ENCODE measurements at places on chromosomes 1 and 21. TPM values are rescaled to one million over a fixed set of nuclear protein-coding genes. Genes with fewer than 3 reads are reported as not detected.

DNA sequence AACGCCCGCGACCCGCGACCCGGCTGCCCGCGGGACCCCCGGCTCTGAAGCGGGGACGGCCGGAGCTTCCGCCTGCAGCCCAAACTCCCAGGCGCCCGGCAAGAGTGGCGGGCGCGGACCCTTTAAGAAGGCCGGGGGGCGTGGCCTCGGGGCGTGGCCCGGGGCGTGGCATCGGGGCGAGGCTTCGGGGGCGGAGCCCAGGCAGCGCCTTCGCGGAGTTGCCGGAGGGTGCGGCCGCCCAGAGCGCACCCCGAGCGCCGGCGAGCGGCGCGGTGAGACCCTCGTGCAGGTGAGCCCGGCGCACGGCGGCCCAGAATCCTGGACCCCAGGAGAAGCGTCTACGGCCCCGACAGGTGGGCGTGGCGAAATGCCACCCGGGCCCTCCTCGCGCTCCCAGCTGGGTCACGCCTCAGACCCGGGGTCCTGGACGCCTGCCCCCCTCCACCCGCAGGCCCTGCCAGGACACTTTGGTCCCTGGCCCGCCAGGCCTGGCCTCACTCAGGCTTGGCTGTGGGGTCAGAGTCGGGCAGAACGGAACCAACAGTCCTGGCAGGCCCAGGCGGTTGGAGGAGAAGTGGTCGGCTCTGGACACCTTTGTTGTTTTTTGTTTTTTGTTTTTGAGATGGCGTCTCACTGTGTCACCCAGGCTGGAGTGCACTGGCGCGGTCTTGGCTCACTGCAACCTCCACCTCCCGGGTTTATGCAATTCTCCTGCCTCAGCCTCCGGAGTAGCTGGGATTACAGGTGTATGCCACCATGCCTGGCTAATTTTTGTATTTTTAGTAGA lies 14.4 kb downstream of the RNF223 start:
- H3K4me1 ChIP-seq = peaks cover 8% of the 10 kb centered on the region
- peak overlapping the region; percentile 57 for H3K4me3 ChIP-seq
- H3K27me3 ChIP-seq = peaks cover 53% of the 10 kb centered on the region
- no peak overlapping the region for H3K27ac ChIP-seq

DNA sequence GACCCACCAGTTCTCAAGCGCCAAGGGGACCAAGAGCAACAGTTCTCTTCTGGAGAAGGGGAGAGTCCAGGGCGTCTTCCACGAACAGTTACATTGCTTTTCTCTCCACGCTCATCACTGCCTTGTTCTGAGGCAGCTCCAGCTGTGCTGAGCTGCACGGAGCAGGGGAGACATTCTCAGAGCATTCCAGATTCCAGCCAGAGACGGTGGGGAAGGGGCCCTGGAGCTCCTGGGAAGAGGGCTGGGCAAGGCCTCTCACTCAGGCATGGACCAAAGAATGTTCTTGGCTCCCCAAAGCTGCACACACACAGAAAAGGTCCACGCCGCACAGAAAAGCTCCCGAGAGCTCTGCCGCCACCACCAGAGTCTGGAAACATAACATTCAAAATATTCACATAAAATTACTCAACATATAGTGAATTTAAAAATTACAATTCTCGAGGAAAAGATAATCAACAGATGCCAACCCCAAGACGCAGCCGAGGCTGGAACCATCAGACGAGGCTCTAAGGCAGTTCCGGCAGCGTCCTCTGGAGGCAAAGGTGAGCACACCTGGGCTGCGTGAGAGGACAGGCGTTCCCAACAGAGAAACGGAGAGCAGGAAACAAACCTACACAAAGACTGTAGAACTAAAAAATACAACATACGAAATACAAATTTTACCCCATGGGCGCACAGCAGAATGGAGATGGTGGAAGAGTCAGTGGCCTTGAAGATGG lies 40.5 kb downstream of the UBE2G2 start:
- no peak overlapping the region for H3K4me3 ChIP-seq
- H3K27me3 ChIP-seq = peaks cover 8% of the 10 kb centered on the region
- peaks cover 34% of the 10 kb centered on the region for H3K4me1 ChIP-seq
- peak; percentile 75 for DNase-seq

- H3K27ac ChIP-seq = no peak overlapping the region
- no peaks in the 10 kb centered on the region for H3K4me1 ChIP-seq
- no peak for DNase-seq
- H3K36me3 ChIP-seq = peaks cover 74% of the 10 kb centered on the region
- no peak overlapping the region for H3K4me3 ChIP-seq
Observed at GRCh38 chr1:3928586-3928985, 28.5 kb upstream of the C1orf174 start.

DNA sequence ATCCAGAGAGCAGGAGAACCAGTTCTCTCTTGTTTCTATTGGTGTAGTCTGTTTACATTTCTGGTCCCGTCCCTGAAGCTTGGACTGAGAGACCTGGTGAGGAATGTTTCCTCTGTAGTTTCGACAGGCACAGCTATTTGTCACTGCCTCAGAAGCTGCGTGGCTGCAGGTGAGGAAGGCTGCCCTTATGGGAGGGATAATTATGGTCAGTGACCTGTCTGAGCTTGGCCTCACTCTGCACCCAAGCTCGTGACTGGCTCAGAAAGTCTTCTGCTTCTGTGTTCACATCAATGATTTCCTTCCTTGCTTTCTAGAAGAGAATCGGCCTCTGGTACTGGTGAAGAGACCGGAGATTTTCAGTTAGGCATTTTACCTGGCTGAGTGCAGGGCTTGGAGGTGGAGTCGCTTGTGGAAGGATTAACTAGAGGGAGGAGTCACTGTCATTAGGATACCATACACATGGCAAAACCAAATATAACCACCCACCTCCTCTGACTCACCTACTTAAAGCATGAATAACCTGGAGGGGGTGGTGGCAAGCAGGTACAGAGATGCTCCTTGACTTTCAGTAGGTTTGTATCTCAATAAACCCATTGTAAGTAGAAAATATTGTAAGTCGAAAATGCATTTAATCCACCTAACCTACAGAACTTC lies 19.9 kb upstream of the WDR26 start:
- peak overlapping the region; percentile 50 for H3K27ac ChIP-seq

DNA sequence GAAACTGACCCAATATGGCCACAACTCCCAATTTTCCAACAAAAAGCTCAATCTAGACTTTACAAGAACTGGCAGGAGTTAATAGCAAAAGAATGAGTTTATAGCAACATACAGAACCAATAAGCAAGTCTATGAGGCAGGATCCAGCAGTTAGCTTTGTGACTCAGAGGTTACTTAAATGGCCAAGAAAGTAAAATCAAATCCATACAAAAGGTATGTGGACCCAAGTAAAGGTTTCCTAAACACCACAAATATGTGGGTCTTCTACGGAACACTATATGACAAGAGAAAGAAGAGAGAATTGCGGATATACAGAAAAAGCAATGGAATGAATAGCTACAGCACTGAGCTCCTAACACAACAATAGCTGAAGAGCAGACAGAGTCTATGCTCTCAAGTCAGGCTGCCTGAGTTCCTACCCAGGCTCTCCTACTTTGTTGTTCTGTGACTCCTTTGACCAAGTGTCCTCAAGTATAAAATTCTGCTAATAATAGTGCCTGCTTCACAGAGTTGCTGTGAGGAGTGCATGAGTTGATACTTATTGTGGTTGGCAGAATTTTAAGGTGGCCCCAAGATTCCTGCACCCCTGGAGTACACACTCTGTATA lies 204.3 kb downstream of the SMYD3 start:
- H3K4me3 ChIP-seq = no peak overlapping the region
- H3K4me1 ChIP-seq = peaks cover 6% of the 10 kb centered on the region
- H3K27ac ChIP-seq = no peak overlapping the region
- no peaks in the 10 kb centered on the region for H3K27me3 ChIP-seq
- DNase-seq = no peak

NVL gene
- 32.8 TPM for total RNA-seq

GNL2 gene
- 72.3 TPM for total RNA-seq

DNA sequence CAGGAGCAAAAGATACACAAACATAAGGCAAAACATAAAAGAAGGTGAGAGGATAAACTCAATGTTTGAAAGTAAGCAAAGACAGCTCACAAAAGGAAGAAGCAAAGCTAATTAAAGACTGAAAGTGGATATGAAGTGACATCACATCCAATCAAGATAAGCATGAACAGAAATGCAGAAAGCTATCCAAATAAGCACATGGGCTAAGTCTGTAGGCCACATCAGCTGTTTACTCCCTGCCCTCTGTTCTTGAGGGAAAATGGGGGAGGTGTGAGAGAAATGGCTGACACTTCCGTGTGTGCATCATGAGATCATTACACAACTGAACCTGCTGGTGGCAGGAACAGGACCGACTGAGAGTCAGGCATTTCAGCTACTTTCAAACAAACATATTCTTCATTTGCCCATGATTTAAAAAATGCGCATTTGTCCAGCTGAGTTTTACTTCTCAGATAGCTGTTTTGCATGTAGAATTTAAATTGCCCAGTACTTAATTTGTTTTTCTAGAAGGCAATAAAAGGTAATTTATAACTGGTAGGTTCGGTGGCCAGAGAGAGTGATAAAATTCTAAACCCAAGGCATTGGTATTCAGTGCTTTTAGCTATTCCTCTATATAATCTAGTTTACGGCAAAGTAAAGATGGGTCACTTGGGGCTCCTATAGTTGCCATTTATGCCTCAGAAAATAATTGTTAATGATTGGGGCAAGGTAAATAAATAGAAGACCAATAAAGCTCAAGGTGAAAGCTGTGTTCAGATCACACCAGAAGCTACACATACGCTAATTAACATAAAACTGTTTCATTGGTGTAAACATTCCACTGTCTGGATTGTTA lies 27.2 kb upstream of the MAN1A2 start:
- no peak for DNase-seq
- H3K27ac ChIP-seq = no peak overlapping the region

Data from WTC11 (cell line).